ENCODE measurements at places on chromosomes 4 and X.
A peak's percentile ranks its signal among the peaks of the same experiment; 100 is the strongest.

DNA sequence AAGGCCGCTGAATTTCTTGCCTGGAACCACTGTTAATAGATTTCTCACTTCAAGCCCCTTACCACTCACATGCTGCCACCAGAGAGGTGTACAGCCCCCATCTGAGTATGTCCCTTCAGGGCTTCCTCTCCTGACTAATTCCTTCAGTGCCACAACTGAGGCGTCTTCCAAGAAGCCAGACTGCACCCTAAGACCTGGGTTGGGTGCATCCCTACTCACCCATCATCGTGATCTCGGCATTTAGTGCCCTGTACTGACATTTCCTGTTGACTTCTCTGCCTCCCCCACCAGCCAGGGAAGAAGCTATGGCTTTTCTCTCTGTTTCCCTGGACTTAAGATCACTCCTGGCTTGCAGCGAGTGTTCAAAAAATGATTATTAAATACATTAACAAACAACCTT, 40.4 kb upstream of the MAP3K15 start:
- DNase-seq, result no peak

GRCh38 chrX:110985470-110985869, 110.5 kb upstream of the PAK3 start:
- DNase-seq, result no peak

GRCh38 chr4:48122756-48123155, 11.3 kb downstream of the TXK start:
- DNase-seq, result no peak

DNA sequence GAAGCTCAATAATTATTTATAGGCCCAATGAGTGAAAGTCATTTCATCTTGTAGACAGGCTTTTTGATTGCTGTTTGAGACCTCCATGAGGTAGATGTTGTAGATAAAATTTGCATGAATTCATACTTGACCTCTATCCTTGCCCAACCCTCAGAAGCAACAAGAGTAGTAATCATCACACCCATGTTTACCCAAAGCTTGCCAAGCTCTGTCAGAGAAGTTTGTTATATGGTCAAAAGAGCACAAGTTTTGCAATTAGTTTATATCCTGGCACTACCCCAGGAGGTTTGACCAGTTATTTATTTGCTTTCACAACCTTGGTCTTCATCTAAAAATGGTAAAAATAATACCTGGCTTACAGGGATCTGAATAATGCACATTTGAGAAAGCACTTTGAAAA, 20.7 kb downstream of the ADH7 start:
- no peak for DNase-seq

GRCh38 chr4:12144051-12144450, 715.4 kb upstream of the HS3ST1 start:
- DNase-seq, result no peak

DNA sequence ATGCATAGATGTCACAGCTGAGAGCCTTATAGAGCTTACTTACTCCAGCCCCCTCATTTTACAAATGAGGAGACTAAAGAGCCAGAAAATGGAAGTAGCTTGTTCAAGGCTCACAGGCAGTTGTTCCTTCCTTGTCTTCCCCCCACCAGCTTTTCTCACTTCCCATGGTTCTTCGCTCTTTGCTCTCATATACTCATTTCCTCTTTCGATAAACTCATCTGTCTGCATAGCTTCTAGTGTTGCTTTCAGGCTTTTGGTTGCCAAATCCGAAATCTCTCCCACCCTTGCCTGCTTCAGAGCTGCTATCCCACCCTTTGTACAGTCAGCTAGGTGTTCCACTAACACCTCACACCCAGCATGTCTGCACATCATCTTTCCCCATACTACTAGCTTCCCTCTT, 25.0 kb upstream of the GJB1 start:
- DNase-seq, result no peak

GRCh38 chr4:3212391-3213105, 36.4 kb upstream of the MSANTD1 start:
- DNase-seq, result no peak

- peak; percentile 50 for DNase-seq
Measured at GRCh38 chr4:138225477-138225876, 16.7 kb downstream of the SLC7A11 start.

DNA sequence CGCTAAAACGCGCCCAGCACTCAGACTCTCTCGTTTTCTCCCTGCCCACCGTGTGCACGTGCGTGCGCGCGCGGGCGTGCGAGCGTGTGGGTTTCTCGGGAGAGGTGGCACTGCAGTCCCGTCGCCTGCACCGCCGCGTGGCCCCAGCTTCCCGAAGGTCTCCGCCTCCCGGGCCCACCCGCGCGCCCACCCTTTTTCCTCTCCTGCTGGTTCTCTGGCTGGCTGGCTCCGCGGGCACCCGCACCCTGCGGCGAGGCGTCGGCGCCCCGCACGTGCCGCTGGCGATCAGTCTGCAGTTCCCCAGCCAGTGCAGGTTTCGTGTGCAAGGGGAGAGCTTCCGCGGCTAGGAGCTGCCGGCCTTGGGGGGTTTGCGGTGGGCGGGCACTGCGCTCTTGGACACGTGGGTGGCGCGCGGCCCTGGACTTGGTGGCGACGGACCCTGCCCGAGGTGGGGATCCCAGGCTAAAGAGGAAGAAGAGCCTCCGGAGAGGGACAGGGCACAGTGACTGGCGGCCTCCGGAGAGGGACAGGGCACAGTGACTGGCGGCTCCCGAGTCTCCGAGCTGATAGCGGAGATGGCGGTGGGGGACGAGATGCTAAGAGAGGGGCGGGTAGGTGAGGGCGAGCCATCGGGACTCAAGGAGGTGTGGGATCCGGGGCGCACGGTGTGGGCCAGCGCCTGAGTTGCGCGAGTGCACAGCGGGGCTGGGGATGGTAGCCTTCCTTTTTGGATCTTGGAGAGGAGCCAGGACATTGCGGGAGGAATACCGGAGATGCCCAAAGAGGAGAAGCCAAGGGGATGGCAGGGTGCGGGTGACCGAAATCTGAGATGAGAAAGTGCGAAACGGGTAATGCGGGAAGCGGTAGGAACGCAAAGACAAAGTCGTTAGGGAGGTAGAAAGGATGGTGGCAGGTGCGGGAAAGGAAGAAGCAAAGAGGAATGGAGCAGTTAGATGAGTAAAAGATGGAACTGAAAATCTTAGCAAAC, at the start of gene FAM184B:
Gene FAM184B, minus strand, starts transcription at position 322 of the 988 bp plus-strand sequence. CDS start 322 bp downstream, outside the sequence.
- DNase-seq, result no peak

DNA sequence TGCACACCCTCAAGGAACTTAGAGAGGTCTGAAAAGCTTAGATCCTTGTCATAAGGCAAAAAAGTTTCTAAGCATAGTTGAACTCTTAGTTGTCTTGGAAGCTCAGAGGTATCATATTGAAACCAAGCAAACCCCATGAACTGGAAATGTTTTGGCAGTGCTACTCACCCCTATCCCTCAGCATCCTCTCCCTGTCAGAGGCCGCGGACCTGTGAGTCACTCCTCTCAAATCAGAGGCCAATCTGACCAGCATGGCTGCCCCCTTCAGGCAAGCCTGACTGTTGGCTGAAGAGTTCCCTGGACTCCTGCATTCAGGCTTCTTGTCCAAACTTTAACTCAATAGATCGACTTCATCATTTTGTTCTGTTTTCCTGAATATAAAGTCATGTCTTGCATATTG, 69.4 kb downstream of the KCNIP4 start:
- peak; percentile 1 for DNase-seq

GRCh38 chr4:113008716-113009115, 40.7 kb upstream of the ANK2 start:
- no peak for DNase-seq

GRCh38 chr4:120144634-120145033, 78.0 kb upstream of the MAD2L1 start:
- DNase-seq, result no peak

GRCh38 chr4:53168228-53168627, 197.6 kb downstream of the SCFD2 start:
- DNase-seq, result no peak

- no peak for DNase-seq
Measured at GRCh38 chr4:159006202-159006601, 96.7 kb upstream of the RAPGEF2 start.

DNA sequence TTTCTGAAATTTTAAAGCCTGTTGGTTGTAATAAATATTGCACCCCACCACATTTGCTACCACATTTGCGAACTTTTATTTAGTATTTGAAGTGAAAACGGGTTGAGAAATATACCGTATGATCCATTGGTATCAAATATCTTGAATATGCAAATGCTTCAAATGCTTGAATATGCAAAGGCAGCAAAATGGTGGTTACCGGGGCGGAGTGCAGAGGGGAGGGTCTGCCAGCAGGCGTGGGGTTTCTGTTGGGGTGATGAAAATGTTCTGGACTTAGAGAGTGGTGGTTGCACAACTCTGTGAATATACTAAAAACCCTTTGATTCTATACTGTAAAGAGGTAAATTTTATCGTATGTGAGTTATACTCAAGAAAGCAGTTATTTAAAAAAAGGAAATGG, 35.3 kb downstream of the SHROOM2 start:
- no peak for DNase-seq

DNA sequence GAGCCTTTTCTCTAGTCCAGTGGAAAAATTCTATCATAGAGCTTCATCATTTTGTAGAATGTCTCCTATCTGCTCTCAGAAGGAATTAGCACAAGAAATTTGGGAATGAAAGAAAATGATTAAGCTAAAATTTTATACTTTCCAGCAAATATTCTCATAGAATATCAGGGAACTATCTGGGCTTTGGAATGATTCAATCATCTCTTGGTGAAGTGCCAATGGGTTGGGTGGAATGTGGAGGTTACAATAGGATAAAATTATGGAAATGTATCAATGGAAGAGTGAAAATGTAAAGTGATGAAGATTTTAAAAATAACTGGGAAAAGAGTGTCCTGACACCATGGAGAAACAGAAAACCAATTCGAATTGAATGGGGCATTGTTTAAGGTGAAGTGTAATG, 119.0 kb upstream of the MID1 start:
- no peak for DNase-seq

GRCh38 chr4:168076989-168077725, 15.2 kb upstream of the ANXA10 start:
- peak; percentile 68 for DNase-seq

DNA sequence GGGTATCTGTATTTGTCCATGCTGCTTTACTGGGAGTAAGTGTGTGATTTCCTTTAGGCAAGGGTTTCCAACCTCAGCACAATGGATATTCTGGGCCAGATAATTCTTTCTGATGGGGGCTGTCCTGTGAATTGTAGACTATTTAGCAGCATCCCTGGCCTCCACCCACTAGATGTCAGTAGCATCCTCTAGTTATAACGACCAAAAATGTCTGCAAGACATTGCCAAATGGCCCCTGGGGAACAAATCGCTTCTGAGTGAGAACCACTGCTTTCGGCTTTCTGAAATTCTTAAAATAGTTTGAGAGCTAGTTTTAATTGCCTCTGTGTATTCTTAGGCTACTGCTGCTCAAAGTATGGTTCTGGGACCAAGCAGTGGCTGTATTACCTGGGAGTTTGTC, 81.2 kb upstream of the GPM6B start:
- peak; percentile 57 for DNase-seq

GRCh38 chr4:24476282-24476681, 108.1 kb downstream of the DHX15 start:
- DNase-seq, result no peak

GRCh38 chr4:81679315-81679714, 207.6 kb upstream of the RASGEF1B start:
- no peak for DNase-seq

DNA sequence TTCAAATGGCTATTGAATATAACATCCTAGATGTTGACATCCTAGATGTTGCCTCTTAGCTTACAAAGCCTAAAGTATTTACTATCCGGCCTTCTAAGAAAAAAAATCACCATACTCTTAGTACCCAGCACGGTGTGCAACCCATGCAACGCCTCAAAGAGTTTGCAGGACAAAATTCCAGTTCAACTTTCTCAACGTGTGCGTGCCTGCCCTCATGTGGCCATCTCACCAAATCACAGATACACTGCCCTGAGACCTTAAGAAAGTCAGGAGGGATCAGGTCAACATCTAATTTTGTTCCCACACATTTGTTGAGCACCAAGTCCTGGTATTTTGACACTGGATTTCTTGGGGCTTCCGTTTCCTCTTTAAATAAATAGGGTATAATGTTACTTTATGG, 68.3 kb downstream of the CRMP1 start:
- DNase-seq, result peak; percentile 28

DNA sequence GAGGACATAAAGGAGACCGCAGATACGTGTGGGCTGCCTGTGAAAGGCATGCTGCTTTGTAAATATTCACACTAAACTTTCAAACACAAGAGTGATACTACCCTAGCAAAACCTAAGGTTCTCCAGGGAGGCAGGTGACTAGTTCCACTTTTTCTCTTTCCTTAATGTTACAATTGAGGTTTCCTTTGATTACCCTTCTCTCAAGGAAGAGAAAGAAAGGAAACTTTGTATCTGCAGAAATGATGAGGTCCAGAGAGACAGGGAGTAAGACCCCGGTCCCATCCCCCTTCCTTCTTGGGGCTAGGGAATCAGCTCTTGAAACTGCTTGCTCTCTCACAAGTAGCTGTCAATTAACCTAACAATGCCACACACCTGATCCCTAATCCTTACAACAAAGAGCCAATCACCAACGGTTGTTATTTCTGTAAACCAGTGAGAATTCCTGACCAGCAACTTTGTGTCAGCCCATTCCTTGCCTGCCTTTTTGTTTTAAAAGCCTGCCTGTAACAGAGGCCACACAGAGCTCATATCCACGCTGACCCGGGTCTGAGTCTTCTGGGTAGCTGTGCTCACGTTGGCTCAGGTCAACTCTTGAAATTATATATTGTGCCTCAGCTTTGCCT, 754.8 kb upstream of the FRG1 start:
- no peak for DNase-seq

DNA sequence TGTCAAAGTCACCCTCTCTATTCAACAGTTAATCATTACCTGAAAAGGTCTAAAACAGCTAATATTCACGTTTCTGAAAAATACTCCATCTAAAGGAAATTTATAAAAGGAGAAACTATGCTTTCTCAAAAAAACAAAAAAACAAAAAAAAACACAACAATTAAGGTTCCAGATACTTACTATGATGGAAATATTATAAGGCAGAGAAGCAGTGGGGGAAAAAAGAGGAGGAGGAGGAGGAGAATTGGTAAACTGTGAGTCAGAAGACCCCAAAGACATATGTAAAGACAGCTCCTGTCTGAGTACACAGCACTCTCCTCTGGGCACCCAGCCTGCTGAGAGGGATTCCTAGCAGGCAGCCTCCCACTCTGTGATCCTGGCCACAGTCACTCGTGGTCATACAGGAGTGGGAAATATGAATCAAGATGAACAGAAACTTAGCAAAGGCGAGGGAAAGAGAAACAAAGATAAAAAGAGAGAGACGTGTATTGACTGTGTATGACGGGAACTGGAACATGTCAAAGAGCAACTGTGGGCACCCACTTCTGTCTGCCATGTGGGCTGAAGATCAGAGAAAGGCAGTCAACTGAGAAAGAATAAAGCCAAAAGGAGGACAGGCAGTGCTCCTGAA, 12.5 kb downstream of the KLHL15 start:
- no peak for DNase-seq

GRCh38 chr4:22435652-22436051, 80.2 kb downstream of the ADGRA3 start:
- no peak for DNase-seq

DNA sequence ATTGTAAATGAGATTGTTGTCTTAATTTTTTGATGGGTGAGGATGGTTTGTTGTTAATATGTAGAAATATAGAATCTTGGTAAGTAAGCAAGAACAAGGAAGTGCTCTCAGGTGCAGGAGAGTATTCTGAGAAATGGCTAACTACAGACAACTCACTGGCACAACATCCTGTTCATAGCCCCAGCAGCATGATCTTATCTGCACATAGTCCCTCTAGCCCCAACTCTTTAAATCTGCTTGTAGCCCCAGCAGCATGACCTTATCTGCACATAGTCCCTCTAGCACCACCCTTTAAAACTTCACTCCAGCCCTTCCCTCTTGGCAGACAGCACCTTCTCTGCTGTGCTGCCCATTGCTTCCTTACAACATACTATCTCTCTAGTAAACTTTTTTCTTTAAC, 1957.1 kb upstream of the ADGRL3 start:
- DNase-seq, result no peak

Data from COLO829 (cell line).